ENCODE measurements at places on chromosomes 7 and 10. TPM values are rescaled to one million over a fixed set of nuclear protein-coding genes. Genes with fewer than 3 reads are reported as not detected.

DNA sequence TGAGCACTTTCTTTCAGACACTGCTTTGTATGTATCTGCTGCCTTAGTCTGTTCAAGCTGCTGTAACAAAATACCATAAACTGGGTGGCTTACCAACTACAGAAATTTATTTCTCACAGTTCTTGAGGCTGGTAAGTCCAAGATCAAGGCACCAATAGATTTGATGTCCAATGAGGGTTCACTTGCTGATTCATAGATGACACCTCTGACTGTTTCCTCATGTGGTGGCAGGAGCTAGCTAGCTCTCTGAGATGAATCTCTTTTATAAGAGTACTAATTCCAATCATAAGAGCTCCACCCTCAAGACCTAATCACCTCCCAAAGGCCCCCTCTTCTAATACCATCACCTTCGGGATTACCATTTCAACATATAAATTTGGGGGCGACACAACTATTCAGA lies 76.6 kb upstream of the ADO start:
- no peak for DNase-seq

GRCh38 chr7:133491201-133491691 lies 238.4 kb downstream of the EXOC4 start:
- DNase-seq = no peak

- DNase-seq = no peak
Measured at GRCh38 chr10:6115411-6115810, 26.6 kb downstream of the RBM17 start.

- no peak for DNase-seq
Measured at GRCh38 chr10:123442901-123443300, 223.3 kb upstream of the GPR26 start.

Gene NXPH1
- total RNA-seq = not detected

Gene CHAT
- total RNA-seq = not detected

Data from esophagus squamous epithelium (tissue), 5 donors.